Caki2 (cell line): ENCODE measurements at places on chromosomes 2 and 18.

DNA sequence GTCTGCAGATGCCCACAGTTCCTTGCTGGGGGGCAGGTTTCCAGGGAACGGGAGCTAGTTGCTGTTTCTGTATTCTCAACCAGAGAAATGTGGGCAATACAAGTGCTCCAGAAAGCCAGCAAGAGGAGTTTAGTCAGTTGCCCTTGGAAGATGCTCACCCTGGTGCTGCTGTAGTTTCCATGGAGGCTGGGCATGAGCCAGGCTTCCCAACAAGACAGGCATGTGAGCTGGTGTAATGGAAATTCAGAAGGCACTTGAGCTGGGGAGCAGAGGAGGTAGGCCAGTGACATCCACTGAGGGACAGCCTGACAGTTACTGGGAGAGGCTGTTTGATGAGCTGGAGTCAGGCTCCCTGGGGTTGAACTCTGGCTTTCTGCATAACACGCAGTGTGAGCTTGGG is 7.7 kb downstream of the HK2 start:
- DNase-seq, result no peak

GRCh38 chr18:54776282-54776977 is 51.8 kb upstream of the RAB27B start:
- DNase-seq, result peak; percentile 88

GRCh38 chr2:172674034-172674967 is 61.3 kb upstream of the RAPGEF4 start:
- DNase-seq, result no peak

DNA sequence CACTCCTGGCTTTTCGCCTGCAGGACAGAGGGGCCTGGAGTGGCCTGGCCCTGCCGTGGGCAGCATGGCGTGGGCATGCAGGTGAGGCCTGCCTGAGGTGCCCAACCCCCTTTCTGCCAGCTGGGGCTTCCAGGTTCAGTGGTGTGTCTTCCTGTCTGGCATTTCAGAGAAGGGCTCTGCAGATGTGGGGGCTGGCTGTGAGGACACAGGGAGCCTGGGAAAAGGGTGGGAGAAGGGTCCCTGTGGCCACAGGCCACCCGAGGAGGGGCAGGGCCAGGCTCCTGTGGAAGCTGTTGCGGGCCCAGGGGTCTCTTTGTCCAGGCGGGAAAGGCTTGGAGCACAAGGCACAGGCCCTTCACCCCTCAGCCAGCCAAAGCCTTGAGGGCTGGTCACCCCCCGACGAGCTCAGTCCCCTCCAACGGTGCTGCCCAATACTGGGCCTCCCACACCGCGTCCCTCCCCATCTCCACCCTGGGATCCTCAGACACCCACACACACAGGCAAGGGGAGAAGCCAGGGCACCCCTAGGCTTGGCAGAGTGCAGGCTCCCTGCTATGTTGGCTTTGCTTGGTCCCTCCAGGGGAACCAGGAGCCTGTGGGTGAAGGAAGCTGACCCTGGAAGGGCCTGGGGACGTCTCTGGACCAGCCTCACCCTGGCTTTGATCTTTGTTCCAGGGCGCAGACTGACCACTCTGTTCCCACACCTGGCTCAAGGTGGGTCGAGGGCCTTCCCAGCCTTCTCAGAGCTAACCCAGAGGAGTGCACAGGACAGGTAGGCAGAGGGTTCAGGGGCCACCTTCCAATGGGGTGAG is 3.7 kb upstream of the AQP12A start:
- DNase-seq, result no peak

DNA sequence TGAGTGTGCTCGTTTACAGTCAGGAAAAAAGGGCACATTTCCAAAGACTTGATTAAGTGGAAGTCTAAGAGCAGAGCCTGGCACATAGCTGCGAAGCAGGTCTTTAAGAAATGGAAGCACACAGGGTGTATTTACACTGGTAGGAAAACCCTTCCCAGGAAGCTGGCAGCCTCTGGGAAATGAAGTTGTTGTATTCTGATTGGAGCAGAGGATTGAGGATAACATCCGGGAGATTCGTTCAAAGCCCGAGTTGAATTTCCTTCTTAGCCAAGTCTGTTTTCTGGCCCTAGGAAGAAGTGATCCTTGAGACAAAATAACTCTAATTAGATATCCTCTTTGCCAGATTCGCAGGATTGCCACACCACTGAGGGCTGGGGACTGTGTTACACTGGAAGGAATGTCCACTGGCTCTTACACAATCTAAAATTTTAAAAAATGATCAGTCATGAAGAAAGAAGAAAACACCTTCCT is 75.9 kb downstream of the ITGB1BP1 start:
- no peak for DNase-seq

- DNase-seq, result no peak
These were observed at the start of gene IL1R2 for GRCh38 chr2:101991721-101992145. IL1R2 (plus strand) TSS chr2:101991960; CDS start chr2:102008576, 16,616 bp downstream.

DNA sequence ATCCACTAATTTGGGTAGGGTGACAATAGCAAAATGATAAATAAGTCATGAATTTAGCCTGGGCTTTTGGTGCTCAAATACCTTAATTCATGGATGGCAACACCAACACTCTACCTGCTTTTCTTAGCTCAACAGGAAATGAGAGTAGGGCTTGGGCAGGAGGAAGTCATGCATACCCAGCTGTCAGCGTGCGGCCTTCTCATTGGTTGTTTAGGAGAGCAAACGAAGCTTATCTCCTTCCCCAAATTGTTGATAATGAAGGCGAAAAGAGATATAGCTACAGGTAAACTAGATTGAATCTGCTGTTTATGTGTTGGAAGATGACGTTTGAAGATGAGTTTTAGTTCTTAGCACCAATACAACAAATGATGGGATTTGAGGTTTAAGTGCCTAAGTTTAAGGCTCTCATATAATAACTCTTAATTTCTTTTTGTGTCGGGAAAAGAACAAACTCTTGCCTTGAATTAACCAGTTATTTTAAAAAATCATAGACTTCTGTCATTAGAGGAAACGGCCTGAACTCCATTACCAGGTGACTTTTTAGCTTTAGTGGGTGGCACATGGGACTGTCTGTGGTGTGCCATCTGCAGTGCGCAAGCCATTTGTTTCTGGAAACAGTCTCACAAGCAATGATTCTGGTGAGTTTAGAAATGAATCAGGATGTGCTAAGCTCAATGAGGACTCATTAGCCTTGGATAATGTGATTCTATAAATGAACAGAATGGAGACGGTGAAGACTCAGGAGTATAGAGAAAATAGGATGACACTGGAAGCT is 19.8 kb downstream of the MAP4K4 start:
- DNase-seq, result no peak

GRCh38 chr2:8633735-8634313 is 48.0 kb upstream of the ID2 start:
- DNase-seq, result peak; percentile 96

DNA sequence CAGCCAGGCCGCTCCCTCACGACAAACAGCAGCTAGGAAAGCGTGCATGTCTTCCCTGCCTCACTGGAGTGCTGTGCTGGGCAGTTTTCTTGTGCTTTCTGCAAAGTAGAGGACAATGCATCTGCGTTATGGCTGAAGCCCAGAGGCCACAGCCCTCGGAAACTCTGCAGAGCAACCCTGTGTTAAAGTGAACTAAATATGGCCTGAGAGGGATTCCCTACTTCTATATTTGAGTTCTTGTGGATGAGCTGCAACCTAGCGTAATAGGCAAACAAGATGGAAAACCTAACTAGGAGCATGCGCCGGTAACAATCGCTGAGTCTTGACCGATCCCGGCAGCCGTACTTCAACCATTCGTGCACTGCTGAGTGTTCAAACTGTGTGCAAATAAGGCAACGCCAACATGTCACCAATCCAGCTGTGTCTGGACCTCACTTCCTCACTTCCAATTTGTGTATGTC is 471.9 kb upstream of the HS6ST1 start:
- no peak for DNase-seq

- DNase-seq, result no peak
These were observed 195.9 kb upstream of the DTNA start for GRCh38 chr18:34514238-34514637.

GRCh38 chr2:66957198-66957597 is 439.9 kb upstream of the ETAA1 start:
- DNase-seq, result no peak

DNA sequence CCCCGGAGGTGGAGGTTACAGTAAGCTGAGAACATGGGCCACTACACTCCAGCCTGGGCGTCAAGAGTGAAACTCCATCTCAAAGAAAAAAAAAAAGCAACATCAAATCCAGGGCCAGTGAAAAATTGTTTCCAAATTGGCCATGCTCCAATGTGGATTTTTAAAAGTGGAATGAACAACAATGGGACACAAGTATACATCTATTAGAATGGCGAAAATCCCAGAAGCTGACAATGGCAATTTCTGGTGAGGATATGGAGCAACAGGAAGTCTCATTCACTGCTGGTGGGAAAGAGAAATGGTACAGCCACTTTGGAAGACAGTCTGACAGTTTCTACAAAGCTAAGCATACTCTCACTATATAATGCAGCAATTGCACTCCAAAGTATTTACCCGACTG is 161.4 kb downstream of the UXS1 start:
- DNase-seq, result no peak

DNA sequence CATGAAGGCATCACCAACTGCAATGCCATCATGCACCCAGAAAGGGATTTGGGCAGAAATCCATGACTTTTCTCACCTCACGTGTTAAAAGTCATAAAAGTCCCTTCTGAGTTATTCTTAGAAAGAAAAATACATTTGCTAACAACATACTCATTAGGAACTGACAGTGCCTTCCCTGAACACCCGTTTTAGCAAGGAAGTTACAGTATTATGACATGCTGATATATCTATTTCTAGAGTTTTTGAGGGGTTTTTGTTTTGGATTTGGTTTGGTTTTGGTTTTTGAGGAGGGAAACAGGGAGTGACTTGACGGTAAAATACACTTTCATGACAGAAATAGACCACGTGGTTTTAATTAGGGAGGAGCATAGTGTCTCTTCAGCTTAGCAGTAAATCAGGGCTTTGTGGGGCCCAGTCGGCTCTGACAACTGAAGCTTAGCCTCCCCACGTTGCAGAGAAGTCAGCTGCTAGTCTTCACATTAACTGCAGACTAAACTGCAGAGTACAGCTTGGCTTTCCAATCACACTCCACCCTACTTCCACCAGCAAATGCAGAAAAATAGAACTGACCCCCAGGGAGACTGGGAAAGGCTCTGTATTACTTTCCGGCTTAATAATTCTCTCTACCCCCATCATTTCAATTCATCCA is 141.4 kb downstream of the FAM124B start:
- no peak for DNase-seq

DNA sequence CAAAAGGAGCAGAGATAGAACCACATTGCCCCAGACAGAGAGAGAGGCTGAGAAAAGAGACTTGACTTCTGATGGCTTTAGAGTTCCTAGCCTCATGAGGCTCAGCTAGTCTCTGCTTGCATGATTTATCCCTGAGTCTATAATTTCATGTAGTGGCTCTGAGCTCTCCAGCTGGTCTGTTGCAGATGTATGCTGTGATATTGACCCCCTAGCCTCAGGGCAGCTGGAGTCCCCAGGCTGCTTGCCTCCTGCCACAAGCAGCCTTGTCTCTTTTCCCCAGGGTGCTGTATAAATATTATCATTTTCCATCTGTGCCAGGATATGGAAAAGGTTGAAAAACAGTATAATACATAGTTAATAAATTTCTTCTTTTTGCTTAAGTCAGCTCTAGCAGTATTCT is 467.6 kb upstream of the CWC22 start:
- DNase-seq, result no peak

DNA sequence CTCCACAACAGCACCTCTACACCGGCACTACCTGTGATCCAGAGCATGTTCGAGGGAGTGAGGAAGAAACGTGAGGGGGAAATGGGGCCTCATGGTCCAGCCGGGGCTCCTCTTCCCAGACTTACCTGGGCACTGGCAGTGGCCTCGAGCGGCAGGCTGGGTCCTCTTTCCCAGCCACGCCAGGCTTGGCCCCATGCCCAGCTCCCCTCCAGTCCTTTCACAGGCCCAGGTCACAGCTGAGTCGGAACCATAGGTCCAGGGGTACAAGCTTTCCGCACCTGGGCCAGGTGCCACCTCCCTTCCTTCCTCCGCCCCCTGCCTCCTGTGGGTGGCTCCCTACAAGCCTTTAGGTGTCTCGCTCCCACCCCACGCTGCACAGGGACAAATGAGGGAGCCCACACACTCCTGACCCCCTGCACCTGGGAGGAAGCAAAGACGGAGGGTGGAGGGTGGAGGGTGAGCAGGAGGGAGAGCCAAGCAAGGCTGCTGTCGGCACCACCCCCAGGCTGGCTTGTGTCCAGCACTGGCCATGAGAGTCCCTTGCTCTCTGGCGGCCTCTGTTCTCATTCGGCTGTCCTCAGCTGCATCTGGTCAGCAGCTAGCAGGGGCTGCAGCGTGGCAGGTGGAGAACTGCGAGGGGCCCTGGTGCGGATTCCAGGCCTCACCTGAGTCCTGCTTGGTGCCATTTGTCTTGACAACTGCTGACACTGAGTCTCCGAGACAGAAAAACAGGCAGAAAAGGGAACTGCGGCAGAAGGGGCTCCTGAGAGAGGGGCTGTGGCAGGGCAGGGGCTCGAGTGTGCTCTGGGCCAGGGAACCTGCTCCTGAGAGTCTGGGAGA is 26.8 kb downstream of the ADRA2B start:
- no peak for DNase-seq

DNA sequence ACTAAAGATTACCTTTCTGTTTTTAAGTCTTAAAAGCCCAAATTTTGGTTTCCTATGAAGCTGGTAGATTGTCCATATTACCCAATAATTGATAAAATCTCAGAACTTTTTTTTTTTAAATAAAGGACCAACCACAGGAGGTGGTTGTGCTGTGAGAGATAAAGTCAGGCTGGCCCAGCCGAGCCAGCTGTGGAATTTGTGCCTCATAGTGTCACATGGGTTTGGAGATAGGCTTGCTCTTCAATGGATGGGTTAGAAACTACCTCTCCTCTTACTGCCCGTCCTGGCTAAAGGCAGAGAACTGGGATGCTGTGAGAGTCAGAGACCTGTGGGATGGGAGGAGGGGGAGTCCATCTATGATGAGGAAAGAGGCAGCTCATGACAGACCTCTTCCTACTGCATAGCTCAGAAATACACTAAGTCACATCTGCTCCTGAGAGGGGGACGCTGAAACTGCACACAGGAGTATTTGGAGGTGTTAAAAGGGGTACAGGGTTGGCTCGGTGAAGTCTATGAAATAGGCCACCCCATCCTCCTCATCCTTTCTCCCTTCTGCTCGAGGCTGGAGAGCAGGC is 99.7 kb upstream of the MGAT4A start:
- DNase-seq, result no peak
